ENCODE measurements at places on chromosomes 11 and 22. TPM values are rescaled to one million over a fixed set of nuclear protein-coding genes. Genes with fewer than 3 reads are reported as not detected.

The SART1 gene
- polyA plus RNA-seq: 73.6 TPM

The LRRC10B gene
- polyA plus RNA-seq: 0.11 TPM

The LMO1 gene
- polyA plus RNA-seq: 0.62 TPM

The FGF3 gene
- not detected for polyA plus RNA-seq

The CCDC88B gene
- polyA plus RNA-seq: 2.4 TPM

The OR2D2 gene
- not detected for polyA plus RNA-seq

The HIC2 gene
- polyA plus RNA-seq: 1.2 TPM

The MYRF gene
- polyA plus RNA-seq: 1.8 TPM

GRCh38 chr11:134501406-134502152, 89.5 kb upstream of the B3GAT1 start:
- H3K4me3 ChIP-seq: no peak overlapping the region
- no peaks in the 10 kb centered on the region for H3K27me3 ChIP-seq
- H3K27ac ChIP-seq: no peak overlapping the region
- no peaks in the 10 kb centered on the region for H3K4me1 ChIP-seq

DNA sequence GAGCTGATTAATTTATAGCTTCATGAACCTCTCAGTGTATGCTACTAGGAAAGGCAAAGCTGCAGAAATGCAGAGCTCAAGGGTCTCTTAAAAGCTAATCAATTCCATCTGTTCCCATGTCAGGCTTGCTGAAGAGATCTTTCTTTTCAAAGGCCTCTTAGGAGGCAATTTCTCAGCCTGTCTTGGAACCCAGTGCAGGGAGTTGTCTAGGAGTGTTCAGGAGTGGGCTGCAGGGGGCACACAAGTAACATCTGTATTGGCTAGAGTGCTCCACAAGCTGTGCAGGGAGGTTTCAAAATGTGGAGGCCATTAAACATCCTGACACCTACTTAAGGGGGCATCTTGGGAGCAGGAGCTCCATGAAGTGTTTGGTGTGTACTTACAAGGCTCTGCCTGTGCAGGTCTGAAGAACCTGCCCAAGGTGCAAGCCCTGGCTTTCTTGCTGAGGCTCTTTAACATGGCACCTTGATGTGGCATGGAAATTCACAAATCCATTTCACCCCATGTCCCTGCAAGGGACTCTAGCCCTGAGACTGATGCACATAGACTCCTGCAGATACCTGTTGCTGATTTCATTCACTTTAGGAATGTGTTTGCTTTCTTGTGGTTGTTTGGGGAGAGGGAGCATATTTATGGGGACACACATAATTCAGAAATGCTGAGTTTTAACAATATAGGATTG, 134.7 kb downstream of the ME3 start:
- no peak overlapping the region for H3K4me3 ChIP-seq
- no peaks in the 10 kb centered on the region for H3K36me3 ChIP-seq
- H3K27ac ChIP-seq: no peak overlapping the region
- no peak for DNase-seq
- no peaks in the 10 kb centered on the region for H3K4me1 ChIP-seq

DNA sequence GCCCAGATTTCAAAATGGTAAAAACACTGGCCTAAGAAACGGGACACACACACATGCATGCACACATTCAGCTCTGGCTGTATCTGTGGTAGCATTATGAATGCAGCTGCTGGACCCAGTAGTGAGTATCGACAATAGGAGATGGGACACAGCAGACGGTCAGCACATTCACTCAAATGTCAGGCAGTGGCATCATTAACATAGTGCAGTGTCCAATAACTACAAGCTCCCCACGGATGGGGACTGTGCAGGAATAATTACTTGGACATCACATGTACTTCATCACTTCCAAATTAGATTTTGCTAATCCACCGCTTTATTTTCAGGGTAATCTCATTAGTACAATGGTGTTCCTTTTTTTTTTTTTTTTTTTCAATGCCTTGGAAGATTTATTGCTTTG, 109.5 kb downstream of the FANCF start:
- no peaks in the 10 kb centered on the region for H3K36me3 ChIP-seq
- H3K27ac ChIP-seq: no peak overlapping the region
- no peak overlapping the region for H3K4me3 ChIP-seq
- peak; percentile 33 for DNase-seq
- no peaks in the 10 kb centered on the region for H3K4me1 ChIP-seq

- no peaks in the 10 kb centered on the region for H3K36me3 ChIP-seq
- H3K4me3 ChIP-seq: no peak overlapping the region
- no peak overlapping the region for H3K27ac ChIP-seq
- DNase-seq: no peak
- H3K4me1 ChIP-seq: no peaks in the 10 kb centered on the region
These were observed 9.7 kb upstream of the APOL4 start for GRCh38 chr22:36211237-36211861.

DNA sequence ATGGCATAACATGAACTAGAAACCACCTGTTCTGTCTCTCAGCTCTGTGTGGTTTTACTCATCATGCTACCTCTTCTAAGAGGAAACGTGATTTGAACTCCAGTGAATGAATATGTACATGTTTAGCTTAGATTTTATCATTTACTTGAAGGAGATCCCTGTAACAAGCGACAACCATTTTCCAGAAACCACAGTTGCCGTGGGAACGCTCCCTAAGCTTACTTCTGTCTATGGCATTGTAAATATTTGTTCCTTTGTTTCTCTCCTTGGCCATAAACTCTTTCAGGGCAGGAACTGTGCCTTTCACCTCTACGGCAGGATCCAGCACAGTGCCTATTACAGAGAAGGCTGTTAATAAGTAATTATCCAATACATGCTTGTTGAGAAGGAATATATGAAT, 17.1 kb upstream of the TPH1 start:
- no peaks in the 10 kb centered on the region for H3K4me1 ChIP-seq
- no peak overlapping the region for H3K27ac ChIP-seq
- H3K27me3 ChIP-seq: no peaks in the 10 kb centered on the region

DNA sequence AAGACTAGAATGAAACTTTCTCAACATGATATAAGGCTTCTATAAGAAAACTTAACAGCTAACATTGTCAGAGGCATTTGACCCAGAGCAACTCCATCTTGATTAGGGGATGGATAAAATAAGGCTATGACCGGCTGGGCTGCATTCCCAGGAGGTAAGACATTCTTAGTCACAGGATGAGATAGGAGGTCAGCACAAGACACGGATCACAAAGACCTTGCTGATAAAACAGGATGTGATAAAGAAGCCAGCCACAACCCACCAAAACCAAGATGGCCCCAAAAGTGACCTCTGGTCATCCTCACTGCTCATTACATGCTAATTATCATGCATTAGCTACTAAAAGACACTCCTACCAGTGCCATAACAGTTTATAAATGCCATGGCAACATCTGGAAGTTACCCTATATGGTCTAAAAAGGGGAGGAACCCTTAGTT, 135.2 kb downstream of the TTC28 start:
- peaks cover 17% of the 10 kb centered on the region for H3K4me1 ChIP-seq
- no peaks in the 10 kb centered on the region for H3K36me3 ChIP-seq
- H3K27ac ChIP-seq: no peak overlapping the region
- H3K27me3 ChIP-seq: no peaks in the 10 kb centered on the region
- no peak overlapping the region for H3K4me3 ChIP-seq
- no peak for DNase-seq

GRCh38 chr11:133699071-133699470, 146.2 kb downstream of the SPATA19 start:
- no peaks in the 10 kb centered on the region for H3K36me3 ChIP-seq
- no peak overlapping the region for H3K4me3 ChIP-seq
- no peaks in the 10 kb centered on the region for H3K4me1 ChIP-seq

GRCh38 chr11:2508793-2509192, 64.0 kb downstream of the KCNQ1 start:
- no peaks in the 10 kb centered on the region for H3K27me3 ChIP-seq
- no peaks in the 10 kb centered on the region for H3K36me3 ChIP-seq
- peak; percentile 4 for DNase-seq
- H3K27ac ChIP-seq: no peak overlapping the region
- no peak overlapping the region for H3K4me3 ChIP-seq

- H3K27me3 ChIP-seq: no peaks in the 10 kb centered on the region
- H3K36me3 ChIP-seq: no peaks in the 10 kb centered on the region
- H3K4me3 ChIP-seq: no peak overlapping the region
These were observed 1420.7 kb downstream of the TBC1D22A start for GRCh38 chr22:48182846-48183805.

DNA sequence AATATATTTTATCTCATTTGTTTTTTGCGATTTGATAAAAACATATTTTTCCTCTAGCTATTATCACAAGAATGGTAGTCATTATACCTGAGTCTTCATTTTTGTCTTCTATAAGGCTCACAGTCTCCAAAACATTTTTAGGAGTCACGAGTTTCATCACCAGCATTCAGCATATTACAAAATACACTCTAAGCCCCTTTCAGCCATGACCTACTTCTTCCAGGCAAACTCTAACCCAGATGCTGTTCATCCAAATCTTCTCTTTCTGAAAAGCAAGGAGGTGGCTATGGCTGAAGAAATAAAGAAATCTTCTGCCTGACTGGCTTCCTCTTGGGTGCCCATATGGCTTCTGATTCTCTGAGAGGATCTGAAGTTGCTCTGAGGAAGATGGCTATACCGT, 35.7 kb upstream of the USP47 start:
- H3K4me3 ChIP-seq: no peak overlapping the region
- H3K27me3 ChIP-seq: no peaks in the 10 kb centered on the region
- no peaks in the 10 kb centered on the region for H3K4me1 ChIP-seq
- no peaks in the 10 kb centered on the region for H3K36me3 ChIP-seq
- H3K27ac ChIP-seq: no peak overlapping the region
- DNase-seq: no peak

DNA sequence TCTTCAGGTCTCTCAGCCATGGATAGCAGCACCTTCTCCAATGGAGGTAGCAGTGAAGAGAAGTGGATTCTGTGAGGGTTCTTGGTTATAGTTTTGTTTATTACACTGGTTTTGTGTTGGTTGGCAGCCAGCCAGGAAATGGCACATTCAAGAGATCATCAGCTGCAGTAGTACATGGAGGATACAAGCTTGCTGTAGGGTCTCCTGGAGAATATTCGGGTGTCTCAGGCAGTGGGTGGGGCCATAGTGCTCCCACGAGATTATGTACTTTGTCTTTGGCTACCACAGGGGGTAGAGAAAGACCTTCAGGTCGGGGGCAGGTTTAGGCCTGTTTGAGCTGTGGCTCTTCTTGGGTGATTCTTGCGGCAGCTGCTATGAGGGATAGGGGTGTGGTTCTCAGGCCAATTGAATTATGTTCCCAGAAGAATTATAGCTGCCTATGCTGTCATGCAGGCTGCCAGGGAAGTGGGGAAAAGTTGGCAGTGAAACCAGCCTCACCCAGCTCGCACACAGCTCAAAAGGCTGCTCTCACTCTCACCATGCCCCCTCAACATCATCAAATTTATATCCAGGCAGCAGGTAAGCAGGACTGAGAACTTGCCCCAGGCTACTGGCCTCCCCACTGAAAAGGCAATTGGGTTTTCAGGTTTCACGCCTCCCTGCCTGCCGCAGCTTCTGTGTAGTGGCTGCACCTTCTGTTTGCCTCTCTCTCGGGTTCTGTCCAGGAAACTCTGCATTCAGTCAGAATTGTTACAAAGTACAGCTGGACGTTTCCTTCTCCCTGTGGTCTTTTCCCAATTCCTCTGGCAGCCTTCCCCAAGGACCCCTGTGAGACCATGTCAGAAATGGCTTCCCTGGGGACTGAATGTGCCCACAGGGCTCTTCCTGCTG, 435.5 kb downstream of the LUZP2 start:
- no peaks in the 10 kb centered on the region for H3K36me3 ChIP-seq
- no peaks in the 10 kb centered on the region for H3K4me1 ChIP-seq
- no peaks in the 10 kb centered on the region for H3K27me3 ChIP-seq
- no peak overlapping the region for H3K27ac ChIP-seq

- H3K27me3 ChIP-seq: no peaks in the 10 kb centered on the region
- no peak overlapping the region for H3K4me3 ChIP-seq
- peak; percentile 8 for DNase-seq
- H3K4me1 ChIP-seq: peaks cover 15% of the 10 kb centered on the region
These were observed 39.7 kb downstream of the ME3 start for GRCh38 chr11:86632499-86633269.

DNA sequence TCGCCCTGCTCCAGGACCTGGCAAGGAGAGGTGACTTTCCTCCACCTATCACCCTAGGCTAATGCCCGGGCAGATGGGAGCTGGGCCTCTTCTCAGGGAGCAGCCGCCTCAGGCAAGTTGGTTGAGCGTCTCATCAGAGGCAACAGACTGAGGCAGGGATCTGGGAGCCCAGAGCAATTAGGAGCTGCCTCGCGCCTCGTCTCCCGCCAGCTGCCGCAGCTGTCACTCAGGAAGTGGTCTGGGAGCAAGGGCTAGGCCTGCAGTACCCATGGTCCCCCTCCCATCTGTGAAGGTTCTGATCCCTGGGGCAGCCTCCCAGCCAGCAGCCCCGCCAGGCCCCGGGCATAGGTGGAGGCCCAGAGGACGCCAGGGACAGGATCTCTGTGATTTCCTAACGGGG, 4.6 kb upstream of the CABP7 start:
- no peaks in the 10 kb centered on the region for H3K4me1 ChIP-seq
- H3K27me3 ChIP-seq: peaks cover 11% of the 10 kb centered on the region
- H3K36me3 ChIP-seq: no peaks in the 10 kb centered on the region
- peak; percentile 62 for DNase-seq

GRCh38 chr11:126282361-126282735, 545 bp upstream of the TIRAP start:
- H3K36me3 ChIP-seq: no peaks in the 10 kb centered on the region
- peak; percentile 81 for DNase-seq
- peaks cover 13% of the 10 kb centered on the region for H3K4me1 ChIP-seq
- peak overlapping the region; percentile 69 for H3K27ac ChIP-seq
- peak overlapping the region; percentile 62 for H3K4me3 ChIP-seq

GRCh38 chr11:77725433-77725832, 87.8 kb upstream of the CLNS1A start:
- no peaks in the 10 kb centered on the region for H3K27me3 ChIP-seq
- peaks cover 63% of the 10 kb centered on the region for H3K36me3 ChIP-seq
- H3K27ac ChIP-seq: no peak overlapping the region
- no peaks in the 10 kb centered on the region for H3K4me1 ChIP-seq
- H3K4me3 ChIP-seq: no peak overlapping the region

DNA sequence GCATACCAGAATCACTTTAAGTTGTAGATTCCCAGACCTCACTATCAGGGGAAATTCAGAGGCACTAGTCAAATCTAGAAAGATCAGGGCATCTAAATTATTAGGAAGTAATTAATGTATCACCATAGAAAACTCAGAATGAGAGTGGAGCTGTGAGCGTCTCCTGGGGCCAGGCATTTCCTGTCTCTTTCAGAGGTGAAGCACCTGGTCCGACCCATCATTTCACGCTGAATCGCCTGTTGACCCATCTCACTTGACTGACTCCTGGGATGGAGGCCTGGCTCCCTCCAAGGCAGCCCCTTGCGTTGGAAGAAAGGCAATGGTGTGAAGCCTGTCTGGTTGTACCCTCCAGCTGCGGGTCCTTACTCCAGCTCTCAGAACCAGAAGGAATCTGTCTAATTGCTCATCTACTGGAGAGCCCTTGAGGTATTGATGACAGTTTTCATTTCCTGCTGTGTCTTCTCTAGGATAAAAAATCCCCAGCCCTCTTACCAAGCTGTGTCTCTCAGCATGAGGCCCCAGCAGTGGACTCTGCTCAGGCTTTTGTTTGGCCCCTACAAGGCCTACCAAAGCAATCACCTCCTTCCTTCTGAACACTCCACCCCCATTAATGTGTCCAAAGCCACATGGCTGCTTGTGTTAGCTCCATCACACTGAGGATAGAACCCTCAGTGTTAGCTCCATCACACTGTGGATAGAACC, 93.2 kb upstream of the SYT13 start:
- DNase-seq: no peak
- no peaks in the 10 kb centered on the region for H3K27me3 ChIP-seq
- H3K36me3 ChIP-seq: no peaks in the 10 kb centered on the region
- no peak overlapping the region for H3K4me3 ChIP-seq
- no peak overlapping the region for H3K27ac ChIP-seq

- no peak for DNase-seq
- no peak overlapping the region for H3K4me3 ChIP-seq
- no peaks in the 10 kb centered on the region for H3K4me1 ChIP-seq
- no peak overlapping the region for H3K27ac ChIP-seq
- no peaks in the 10 kb centered on the region for H3K36me3 ChIP-seq
These were observed 17.3 kb downstream of the RHOD start for GRCh38 chr11:67073908-67074307.
